Tibial artery (tissue), 4 donors: ENCODE measurements at places on chromosomes 11 and 22.

DNA sequence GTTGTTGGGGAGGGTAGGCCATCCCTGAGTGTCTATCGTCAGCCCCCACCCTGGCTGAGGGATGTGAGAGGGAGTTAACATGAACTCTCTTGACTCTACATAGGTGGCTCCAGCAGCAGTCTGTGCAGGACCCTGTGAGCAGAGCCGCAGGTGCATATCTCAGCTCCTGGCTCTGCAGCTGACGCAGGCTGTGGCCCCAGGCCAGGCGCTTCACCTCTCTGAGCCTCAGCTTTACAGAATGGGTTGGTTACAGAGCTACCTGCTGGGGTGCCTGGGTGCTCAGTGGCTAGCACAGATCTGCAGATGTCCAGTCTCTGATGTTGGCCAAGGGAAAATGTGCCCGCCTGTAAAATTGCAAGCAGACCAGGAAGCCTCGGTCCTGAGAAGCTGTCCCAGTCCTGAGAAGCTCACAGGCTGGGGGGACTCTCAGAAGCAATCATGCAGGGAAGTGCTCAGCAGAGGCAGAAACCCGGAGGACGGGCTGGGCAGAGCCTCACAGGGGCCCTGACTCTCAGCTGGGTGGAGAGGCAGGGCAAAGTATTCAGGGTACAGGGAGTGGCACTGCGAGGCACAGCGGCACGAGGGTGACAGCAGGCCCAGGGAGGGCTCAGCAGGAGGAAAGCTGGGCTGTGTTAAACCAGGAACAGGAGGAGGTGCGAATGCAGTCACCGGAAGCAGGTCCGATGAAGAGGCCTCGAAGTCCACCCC is 15.9 kb upstream of the LRP5 start:
- no peak for DNase-seq

GRCh38 chr11:1125803-1126202 is 31.9 kb upstream of the MUC5AC start:
- peak; percentile 39 for DNase-seq

- no peak for DNase-seq
These were observed 2.0 kb downstream of the FIBIN start for GRCh38 chr11:26995701-26996460.

GRCh38 chr11:17010851-17011420 is 3.3 kb downstream of the PLEKHA7 start:
- DNase-seq, result no peak

- no peak for DNase-seq
These were observed 308.7 kb downstream of the DCDC1 start for GRCh38 chr11:31060880-31061279.

DNA sequence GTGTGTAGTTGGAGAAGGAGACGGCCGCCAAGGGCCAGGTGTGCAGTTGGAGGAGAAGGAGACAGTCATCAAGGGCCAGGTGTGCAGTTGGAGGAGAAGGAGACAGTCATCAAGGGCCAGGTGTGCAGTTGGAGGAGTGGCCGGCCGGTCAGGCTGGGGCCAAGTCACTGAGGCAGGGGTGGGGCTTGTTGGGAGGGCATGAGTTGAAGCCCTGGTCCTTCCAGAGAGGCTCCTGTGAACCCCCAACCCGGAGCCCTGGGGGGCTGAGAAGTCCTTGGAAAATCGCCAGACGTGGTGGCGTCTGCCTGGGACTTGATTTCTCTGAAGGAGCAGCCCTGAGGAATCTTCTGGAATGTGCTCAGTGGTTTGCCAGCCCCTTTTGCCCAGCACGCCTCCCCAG is 1320.5 kb downstream of the BRD1 start:
- DNase-seq, result no peak

- no peak for DNase-seq
These were observed 30.2 kb downstream of the SLC5A1 start for GRCh38 chr22:32073262-32073661.

- no peak for DNase-seq
These were observed 4.2 kb upstream of the ME3 start for GRCh38 chr11:86676533-86677154.

GRCh38 chr11:6995703-6996102 is 24.4 kb downstream of the ZNF214 start:
- no peak for DNase-seq

- DNase-seq, result no peak
These were observed 30.0 kb downstream of the KIAA1671 start for GRCh38 chr22:24982301-24983056.

DNA sequence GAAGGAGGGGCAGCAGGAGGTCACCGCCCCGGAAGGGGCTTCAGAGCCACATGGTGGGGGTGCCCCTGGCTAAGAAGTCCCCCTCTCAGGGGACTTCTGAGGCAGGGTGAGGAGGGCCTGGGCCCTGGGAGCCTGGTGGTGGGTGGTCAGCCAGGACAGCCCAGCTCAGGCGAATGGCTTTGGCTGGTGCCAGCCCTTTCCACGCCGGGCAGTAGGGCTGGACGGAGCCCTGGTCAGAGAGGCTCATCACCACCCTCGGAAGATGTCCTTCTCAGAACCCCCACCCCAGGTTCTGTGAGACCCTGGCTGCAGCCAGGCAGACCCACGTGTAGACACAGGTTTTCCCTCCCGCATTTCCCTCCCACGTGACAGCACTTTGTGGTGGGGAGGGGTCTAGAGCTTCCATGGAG is 35.9 kb downstream of the OSBPL5 start:
- no peak for DNase-seq
